Stimulated activated CD4-positive, alpha-beta T cell treated with anti-CD3 and anti-CD28 coated beads, TNF-alpha, amount 100 ng/mL, for 1 hour (primary cell): ENCODE measurements at places on chromosomes 4 and X.

DNA sequence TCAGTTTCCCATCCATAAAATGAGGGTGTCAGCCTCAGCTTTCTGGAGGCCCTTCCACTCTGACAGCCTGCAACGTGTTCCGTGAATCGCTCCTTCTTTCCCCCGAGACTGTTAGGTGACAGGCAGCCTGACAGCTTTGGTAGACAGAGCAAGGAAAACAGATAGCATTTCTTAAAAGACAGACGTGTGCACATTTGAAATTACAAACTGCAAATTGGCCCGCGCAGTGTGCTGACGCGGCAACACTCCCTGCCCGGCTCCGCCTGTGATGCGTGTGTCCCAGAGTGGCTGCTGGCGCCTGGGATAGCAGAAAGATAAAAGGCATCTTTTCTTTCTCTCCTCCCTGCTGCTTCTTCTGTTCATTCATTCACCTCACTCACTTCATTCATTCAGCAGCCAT lies 245.3 kb downstream of the AFAP1 start:
- no peak for DNase-seq

DNA sequence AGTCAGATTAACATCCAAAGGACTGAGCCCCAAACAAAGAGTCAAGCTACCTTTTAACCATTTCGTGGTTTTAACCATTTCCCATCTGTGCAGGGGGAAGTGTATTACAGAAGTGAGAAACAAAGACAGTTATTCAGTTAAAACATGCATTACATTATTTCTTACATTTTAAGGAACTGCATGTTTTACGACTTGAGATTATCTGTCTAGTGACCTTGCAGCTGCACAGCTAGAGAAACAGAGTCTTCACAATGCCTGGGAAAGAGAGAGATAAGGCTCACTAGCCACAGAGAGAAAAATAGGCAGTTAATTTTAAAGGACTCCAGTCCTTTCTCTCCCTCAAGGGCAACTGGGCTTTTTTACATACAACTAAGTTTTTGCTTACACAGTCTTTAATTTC lies 48.7 kb upstream of the KLHL4 start:
- DNase-seq = no peak

DNA sequence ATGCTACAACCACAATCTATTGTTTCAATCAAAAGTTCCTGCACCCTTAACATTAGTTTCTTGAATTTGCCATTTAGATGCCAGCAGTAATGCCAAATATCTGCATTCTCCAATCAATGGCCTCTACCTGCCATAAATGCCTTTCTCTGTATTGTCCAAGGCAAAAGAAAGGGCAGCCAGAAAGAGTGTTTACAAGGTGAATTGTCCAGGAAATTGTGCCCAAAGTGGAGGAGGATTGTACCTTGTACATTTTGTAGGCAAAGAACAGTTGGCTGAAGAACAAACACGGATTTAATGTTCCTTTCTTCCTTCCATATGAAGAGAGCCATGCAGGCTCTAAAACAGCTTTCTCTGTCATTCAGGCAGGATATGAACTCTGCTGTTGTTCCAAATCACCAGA lies 181.5 kb downstream of the GUCY2F start:
- no peak for DNase-seq

DNA sequence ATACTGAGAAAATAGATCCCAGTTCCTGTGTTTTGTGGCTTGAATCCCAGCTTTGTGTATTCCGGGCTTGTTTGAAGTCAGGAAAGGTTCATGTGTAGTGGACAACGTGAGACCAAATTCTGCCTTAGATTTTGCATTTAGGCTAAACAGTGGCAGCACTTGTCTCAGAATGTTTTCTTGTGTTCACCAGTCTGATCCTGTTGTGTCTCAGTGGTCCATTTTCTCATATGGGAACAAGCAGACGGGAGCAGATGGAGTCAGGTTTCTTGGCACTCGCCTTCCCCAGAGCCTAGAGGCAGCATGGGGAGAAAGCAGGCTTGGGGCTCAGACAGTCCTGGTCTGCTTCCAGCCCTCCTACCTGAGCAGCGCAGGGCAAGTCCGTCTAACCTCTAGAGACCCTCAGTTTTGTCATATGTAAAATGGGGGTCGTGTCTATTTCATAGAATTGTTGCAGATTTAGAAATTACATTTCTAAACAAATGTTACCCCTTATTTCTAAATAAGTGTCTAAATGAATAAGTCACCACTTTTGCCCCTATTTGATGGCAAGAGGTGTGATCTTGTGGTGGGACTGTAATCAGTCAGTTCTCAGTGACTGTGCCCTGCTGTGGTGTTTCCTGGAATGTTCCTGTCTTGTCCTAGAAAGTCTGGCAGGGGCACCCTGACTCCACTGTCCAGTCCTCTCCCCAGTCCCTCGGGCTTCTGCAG lies 28.3 kb upstream of the MSANTD1 start:
- DNase-seq = no peak

- no peak for DNase-seq
Observed at GRCh38 chr4:41746440-41747229, 1.9 kb downstream of the PHOX2B start.

GRCh38 chr4:8898419-8898818 lies 26.8 kb upstream of the HMX1 start:
- DNase-seq = no peak

DNA sequence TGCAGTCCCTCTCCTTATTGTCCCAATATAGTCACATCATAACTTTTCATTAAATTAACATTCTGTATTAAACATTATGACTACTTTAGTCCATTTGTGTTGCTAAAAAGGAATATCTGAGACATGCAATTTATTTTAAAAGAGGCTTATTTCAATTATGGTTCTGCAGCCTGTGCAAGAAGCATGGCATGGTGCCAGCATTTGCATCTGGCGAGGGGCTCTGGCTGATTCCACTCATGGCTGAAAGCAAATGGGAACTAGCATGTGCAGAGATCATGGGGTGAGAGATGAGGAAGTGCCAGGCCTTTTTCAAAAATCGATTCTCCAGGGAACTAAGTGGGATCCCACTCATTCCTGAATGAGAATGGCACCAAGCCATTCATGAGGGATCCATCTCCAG lies 476.3 kb upstream of the RPS6KA3 start:
- DNase-seq = no peak

GRCh38 chrX:38678821-38679220 lies 117.5 kb downstream of the TSPAN7 start:
- DNase-seq = no peak

- no peak for DNase-seq
Observed at GRCh38 chrX:29547877-29548276, 667.5 kb upstream of the MAGEB2 start.

DNA sequence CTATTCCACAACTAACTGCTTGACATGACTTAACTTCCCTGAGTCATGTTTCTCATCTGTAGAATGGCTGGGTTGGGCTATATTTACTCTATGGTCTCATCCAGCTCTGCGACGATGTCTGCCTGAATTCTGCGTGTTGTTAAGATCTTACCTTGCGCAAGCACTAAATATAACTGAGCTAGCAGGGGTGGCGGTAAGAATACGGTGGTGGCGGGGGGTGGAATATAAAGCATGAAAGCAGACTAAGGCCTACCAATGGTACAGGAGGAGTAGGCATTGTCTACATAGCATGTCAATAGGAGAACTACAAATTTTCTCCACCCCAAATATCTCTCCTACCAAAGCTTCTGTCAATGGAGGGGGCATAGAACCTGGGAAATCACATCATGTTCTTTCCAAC lies 45.7 kb upstream of the DCLK2 start:
- no peak for DNase-seq

DNA sequence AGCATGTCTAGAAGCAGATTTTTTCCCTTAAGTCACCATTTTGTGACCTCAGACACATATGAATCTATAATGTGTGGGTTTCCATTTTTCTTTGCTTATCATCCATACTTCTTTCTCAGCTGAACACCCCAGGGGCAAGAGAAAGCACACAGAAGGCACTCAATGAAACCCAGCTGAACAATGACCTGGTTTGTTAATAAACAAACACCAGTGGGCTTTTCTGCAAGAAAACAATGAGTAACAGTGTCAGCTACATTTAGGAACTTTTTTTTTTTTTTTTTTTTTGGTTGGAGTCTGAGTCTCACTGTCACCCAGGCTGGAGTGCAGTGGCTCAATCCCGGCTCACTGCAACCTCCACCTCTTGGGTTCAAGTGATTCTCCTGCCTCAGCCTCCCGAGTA lies 40.7 kb upstream of the KLF3 start:
- no peak for DNase-seq

DNA sequence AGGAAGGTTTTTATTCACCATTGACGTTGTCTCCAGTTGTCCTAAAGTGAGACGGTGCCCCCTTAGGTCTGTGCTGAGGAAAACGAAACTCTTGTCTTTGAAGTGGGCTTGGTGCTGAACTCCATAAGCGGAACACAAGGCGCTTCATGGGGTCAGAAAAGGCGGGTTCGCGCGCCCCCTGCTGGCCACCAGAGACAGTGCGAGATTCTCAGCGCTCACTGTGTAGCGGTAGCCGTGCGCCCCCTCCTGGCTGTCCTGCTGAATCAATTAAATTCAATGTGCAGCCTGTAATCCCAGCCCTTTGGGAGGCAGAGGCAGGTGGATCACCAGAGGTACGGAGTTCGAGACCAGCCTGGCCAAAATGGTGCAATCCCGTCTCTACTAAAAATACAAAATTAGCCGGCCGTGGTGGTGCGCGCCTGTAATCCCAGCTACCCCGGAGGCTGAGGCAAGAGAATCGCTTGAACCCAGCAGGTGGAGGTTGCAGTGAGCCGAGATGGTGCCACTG lies 64.1 kb downstream of the RLIM start:
- DNase-seq = peak; percentile 49

DNA sequence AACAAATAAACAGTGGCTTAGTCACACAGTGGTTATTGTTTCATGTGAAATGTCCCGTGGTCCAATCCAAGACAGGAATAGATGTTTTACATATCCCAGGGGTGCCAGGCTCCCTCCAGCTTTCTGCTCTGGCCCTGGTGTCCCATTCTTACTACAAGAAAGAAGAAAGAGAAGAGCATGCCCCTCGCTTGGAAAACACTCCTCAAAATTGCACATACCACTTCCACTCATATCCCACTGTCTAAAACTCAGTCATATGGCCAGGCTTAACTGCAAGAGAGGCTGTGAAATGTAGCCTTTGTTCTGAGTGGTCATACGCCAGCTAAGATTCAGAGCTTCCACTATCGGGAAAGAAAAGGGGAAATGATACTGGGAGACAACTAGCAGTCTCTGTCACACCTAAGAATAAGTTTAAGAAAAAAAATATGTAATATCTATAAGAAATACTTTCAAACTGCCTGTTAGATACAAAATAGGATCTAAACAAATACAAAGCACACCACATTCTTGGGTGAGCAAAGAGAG lies 306.8 kb upstream of the FAM241A start:
- no peak for DNase-seq

DNA sequence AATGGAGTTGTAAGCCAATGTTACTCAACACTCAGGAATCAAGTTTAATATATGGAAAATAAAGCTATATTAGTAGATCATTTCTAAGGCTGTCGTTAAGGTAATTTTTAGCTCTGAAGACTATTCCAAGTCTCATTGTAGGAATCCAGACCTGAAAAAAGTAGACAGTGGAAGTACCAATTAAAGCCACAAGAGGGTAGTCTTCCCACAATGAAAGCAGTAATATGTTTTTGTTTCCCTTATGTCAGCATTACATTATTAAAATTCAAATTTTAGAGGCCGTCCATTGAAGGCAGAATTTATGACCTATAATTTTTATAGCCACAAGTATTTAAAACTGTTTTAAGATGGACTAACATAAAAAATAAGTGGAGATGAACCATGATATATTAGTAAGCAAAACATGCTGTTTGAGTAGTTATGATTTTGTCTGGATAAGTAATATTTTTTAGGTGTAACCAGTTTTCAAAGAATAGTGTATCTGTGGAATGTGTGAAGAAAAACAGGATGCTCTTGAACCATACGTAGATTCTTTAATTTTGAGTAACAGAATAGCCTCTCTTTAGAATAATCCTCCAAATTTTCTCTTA lies 372.6 kb upstream of the TECRL start:
- DNase-seq = no peak

DNA sequence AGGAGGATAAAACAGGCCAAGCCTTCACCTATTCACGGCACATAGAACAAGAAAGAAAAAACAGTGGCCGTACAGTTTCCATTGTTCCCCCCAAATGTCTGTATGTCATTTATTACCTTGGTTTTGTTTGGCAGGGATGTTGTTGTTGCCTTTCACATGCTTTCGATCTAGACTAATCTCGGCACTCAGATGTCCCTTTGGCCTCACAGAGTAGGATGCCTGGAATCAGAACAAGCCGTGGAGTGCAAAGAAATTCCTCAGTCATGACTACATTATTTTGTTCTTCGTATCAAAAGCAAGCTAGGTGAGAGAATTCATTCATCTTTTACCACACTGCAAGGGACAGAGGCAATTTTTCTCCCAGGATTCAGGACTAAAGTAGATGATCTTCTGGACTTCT lies 106.9 kb downstream of the SMIM20 start:
- no peak for DNase-seq

DNA sequence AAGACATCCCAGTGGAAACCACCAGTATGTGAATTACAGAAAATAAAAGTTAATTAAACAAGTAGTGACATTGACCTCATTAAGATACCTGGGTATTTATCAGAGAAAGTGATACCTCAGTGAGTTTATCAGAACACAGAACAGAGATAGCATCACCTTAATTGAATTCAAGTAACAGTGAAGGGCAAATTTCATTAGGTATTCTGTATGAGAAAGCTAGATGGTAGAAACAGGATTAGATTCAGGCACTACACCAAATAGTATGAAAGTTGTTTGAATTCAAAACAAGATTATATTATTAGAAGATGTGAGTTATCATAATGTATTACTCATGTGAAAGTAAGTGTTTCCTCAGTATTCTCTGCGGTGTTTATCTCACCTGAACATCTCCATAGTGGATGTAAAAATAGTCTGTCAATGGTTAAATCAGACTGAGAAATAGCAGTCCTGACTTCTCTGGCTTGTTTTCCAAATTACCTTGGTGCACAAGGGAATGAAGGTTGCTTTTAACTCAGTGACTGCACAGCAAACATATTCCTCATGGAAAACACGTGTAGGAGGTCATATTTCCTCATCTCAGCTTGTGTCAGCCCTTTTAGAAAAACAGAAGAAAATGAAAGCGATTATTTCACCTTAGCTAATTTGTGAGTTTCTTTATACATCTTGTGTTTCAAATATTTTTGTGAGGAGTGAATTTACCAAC lies 79.9 kb upstream of the PCDH18 start:
- no peak for DNase-seq

DNA sequence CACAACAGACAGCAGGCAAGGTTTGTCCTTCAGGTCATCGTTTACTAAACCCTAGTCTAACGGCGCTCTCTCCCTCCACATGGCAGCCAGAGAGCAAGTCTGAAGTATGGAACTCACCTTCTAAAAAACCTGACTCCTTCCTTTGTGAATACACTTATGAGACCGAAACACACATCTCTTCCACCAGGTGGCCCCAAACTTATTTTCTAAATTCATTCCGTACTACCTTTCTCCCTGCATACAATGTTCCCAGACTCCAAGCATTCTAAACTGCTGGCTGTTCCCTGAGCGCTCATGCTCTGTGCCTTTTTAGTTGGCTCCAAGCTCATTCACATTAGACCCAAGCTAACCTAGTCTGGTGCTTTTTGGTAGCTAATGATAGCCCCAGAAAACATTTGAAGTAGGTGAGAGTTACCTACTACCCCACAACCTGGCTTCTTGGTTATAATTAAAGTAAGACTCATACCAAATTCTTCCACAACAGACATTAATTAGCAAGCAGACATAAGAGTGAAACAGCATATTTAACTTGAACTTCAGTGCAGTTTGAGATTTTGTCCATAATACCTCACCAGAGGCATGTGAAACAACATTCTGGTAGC lies 67.6 kb upstream of the DCLK2 start:
- DNase-seq = no peak

- DNase-seq = no peak
Observed at GRCh38 chr4:57114973-57115372, 4.8 kb upstream of the IGFBP7 start.

- no peak for DNase-seq
Observed at GRCh38 chr4:41329361-41329760, 72.6 kb downstream of the UCHL1 start.
